Osteoblast (primary cell): ENCODE measurements at places on chromosomes 4 and X. TPM values are rescaled to one million over a fixed set of nuclear protein-coding genes. Genes with fewer than 3 reads are reported as not detected.
A peak's percentile ranks its signal among the peaks of the same experiment; 100 is the strongest.

Gene PDGFC
- total RNA-seq = 145 and 147 TPM in 2 replicates

Gene UGT2B17
- not detected in 2 replicates for total RNA-seq

Gene SLC25A4
- 8.3 and 14.1 TPM in 2 replicates for total RNA-seq

Gene AWAT2
- not detected in 2 replicates for total RNA-seq

Gene SEC31A
- total RNA-seq = 487 and 513 TPM in 2 replicates

- H3K27me3 ChIP-seq = no peaks in the 10 kb centered on the region
- DNase-seq = no peak
Measured at GRCh38 chrX:44010626-44011025, 37.4 kb upstream of the NDP start.

DNA sequence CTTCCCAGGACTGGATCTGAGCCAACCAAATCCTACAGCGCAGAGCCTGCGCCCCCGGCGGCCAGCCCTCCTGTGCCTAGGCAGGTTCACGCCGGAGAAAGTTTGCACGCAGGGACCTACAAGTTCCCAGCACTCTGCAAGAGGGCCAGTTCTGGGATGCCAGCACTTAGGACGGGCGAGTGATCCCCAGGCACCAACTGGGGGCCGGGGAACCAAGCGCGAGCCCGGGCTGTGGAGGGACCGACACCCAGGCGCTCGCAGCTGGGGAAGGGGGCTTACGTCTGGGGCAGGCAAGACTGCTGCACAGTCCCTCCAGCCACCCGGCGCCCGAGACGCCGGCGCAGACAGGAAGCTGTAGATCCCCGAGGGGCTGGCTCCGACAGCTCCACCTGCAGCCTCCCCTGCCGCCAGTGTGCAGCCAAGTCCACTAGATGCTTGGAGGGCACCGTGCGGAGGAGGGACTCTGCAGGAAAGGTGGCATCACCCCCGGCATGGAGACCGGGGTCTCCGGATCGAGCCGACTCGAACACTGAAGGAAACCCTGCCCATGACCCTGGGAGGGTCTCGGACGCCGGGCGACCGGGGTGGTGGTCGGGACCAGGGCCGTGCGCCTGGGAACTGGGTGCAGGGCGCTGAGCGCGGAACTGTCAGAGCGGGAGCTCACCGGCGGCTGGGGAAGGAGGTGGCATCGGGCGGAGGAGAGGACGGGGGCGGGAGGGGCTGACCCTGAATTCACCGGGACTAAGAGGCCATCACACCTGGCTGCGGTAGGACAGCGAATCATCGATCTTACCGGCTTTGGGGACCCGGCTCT, 566 bp downstream of the CORIN start:
- H3K36me3 ChIP-seq = no peaks in the 10 kb centered on the region
- peak; percentile 88 for DNase-seq
- H3K4me3 ChIP-seq = peak overlapping the region; percentile 73
- H3K27ac ChIP-seq = no peak overlapping the region
- H3K27me3 ChIP-seq = no peaks in the 10 kb centered on the region

GRCh38 chr4:99636422-99636821, 21.2 kb downstream of the C4orf54 start:
- H3K27me3 ChIP-seq = no peaks in the 10 kb centered on the region
- H3K4me1 ChIP-seq = no peaks in the 10 kb centered on the region
- DNase-seq = no peak
- no peaks in the 10 kb centered on the region for H3K36me3 ChIP-seq

DNA sequence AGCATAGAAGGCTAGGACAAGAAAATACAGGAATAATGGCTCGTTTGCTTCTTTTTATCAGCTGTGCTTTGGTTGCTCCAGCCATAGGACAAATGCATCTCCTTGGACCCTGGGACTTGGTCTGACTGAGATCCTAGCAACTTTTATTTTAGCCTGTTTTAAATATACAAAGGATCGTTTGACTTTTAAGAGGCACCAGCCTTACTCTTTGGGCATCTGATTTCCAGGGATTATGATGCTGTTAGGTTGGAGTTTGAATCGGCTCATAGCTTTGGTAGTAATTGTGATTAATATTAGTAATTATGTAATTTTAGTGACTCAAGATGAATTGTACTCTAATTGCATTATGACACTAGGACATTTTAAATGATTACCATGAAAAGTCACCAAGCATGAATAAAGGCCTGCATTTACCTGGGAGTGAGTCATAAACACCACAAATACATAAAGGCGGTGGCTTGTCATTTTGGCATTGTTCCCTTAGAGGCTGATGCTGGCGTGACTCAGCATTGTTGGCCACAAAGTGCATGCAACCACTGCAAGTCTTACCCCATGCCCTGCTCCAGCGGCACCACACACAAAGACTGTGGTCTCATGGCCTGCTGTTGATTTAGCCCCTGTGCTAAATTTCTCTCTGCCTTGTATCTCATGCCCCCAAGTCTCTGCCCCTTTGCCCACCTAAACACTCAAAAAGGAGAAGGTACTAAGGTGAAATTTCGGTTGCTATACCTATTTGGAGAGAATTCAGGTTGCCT, 12.4 kb downstream of the GPAT3 start:
- no peaks in the 10 kb centered on the region for H3K27me3 ChIP-seq
- H3K4me3 ChIP-seq = no peak overlapping the region
- H3K36me3 ChIP-seq = no peaks in the 10 kb centered on the region
- H3K4me1 ChIP-seq = peaks cover 27% of the 10 kb centered on the region

- no peak overlapping the region for H3K4me3 ChIP-seq
- no peaks in the 10 kb centered on the region for H3K27me3 ChIP-seq
- H3K4me1 ChIP-seq = no peaks in the 10 kb centered on the region
Measured at GRCh38 chr4:93359586-93359985, 469.0 kb upstream of the ATOH1 start.

- DNase-seq = no peak
- peaks cover 10% of the 10 kb centered on the region for H3K27me3 ChIP-seq
- no peaks in the 10 kb centered on the region for H3K4me1 ChIP-seq
- no peak overlapping the region for H3K4me3 ChIP-seq
Measured at GRCh38 chrX:38965888-38966287, 164.6 kb downstream of the MID1IP1 start.
